Activated T-cell treated with anti-CD3 and anti-CD28 coated beads for 24 hours (primary cell): ENCODE measurements at places on chromosomes 4 and X.

DNA sequence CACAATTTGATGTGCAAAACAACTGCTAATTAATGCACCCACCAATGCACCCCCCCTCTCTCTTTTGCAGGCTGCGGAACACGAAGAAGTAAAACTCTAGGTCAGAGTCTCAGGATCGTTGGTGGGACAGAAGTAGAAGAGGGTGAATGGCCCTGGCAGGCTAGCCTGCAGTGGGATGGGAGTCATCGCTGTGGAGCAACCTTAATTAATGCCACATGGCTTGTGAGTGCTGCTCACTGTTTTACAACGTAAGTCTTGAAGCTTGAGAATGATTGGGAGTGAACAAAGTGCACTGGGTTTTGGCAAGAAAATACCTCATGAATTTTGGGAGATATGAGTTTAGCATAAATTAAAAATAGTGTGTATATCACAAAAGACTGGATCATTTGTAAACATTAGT lies 28.9 kb downstream of the TMPRSS11E start:
- no peak for DNase-seq

GRCh38 chr4:66820681-66821080 lies 724.6 kb downstream of the CENPC start:
- no peak for DNase-seq

DNA sequence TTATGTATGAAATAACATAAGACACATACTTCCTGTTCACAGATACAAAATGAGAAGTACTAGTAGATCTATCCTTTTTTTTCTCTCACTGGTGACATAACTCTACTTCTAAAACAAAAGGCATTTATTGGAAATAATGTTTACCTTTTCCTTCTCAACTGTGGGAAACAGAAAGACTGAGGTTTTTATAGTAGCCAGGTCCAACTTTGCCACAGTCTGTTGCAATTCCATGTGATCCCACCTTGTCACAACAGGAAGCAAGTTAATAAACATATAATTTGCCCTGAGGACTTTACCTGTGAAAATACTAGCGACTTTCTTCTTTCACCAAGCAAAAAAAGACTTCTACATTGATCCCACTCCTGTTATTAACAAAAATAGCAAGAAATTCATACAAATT lies 475.8 kb downstream of the PDGFC start:
- no peak for DNase-seq

- no peak for DNase-seq
Measured at GRCh38 chr4:164536814-164537213, 217.1 kb upstream of the SMIM31 start.

DNA sequence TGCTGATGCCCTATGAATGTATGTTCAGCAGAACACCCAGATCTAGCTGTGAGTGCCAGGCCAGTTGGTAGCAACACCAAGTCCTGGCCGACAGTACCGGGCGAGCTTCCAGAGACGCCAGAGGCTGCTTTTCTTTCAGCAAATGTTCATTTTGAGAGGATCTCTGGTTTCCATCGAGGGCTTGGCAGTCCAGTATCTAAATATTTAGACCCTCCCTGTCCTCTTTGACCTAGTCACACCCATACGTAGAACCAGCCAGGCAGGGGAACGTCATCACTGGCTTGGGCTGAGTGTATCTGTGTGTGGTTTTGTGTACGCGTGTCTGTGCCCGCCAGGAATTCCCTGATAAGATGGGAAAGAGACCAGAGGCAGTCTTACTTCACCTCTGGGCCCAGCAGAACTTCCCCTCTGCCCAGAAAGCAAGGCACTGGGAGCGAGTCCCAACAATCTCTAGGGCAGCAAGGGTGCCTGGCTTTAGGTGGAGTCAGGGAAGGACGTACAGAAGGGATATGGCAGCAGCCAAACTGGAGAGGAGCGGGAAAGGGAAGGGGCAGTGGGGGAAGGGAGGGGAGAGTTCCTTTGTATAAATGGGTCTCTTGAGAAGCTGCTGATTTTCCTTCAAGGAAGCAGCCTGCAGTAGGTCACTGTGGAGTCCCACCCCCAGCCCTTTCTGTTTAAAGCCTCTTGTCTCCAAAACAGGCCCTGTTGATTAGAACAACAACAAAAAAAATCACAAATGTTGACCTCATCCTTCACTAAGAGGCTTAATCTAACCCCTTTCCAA lies 15.0 kb upstream of the ELF4 start:
- DNase-seq, result no peak

- no peak for DNase-seq
Measured at GRCh38 chrX:48589482-48590162, 7.7 kb upstream of the WDR13 start.

DNA sequence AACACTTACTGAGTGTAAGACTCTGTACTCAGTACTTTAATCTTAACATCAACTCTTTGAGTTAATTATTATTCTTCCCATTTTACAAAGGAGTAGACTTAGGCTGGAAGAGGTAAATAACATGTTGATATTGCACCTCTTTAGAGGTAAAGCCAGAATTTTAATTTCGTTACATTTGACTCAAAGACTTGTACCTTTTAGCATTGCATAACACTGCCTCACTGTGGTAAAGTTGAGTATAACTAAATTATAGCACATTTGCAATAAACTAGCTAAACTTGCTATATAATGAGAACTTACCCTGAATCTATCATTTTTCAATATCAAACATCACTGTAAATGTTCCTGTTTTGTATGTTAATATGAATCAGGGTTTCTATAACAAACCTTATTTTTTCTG lies 218.5 kb downstream of the PRR32 start:
- no peak for DNase-seq

DNA sequence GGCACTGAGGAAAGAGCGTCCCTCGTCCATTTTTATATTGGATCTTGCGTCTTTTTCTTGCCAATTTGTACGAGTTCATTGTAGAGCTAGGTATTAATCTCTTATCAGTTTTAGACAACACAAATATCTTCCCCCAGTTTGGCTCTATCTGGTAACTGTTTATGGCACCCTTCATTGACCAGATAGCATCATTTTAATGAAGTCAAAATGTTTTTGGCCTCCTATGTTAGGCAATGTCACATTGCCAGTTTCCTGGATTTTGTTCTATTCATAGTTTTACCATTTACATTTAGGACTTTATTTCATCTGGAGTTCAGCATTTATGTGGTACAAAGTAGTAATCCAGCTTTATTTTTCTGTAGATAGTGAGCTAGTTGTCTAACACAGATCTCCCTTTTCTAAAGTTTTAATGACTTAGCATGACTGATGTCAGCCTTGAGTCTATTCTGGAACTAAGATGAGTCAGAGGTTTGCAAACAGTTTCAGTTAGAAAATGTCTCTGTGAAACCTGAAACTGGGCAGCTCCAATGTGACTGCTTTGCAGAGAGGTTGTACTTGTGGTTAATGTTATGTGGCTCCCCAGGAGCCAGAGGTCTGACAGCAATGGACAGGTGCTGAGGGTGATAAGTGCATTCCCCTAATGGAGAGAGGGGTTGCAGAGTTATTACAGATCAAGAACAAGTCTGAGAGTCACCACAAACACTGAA lies 5.3 kb upstream of the STBD1 start:
- peak; percentile 13 for DNase-seq

DNA sequence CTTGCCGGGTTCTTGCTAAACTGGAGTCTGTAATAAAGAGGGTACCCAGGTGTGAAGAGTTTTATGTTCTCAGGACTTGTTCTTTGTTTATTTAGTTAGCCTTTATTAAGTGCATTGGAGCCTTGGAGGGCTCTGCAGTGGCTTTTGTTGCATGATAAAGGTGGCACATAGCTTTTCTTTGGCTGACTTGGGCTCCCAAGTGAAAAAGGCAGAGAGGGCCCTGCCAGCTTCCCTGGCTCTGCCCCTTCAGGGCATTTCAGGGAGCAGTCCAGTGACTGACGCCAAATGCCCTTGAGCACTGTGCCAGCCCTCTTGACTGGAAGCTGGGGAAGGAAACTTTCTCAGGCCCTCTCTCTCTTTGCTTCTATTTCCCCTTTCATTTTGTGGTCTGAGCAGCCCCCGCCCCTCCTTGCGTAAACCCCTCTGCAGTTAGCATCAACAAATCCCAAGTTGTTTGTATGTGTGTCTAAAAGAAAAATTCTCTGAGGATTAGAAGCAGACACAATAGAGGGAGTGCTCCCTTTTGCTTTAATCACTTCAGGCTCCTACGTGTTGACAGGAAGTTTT lies 152.2 kb downstream of the NHS start:
- no peak for DNase-seq
